ENCODE measurements at places on chromosomes 3 and 15. TPM values are rescaled to one million over a fixed set of nuclear protein-coding genes. Genes with fewer than 3 reads are reported as not detected.
A peak's percentile ranks its signal among the peaks of the same experiment; 100 is the strongest.

- H3K4me3 ChIP-seq, result no peak overlapping the region
- H3K27me3 ChIP-seq, result peaks cover 4% of the 10 kb centered on the region
- no peaks in the 10 kb centered on the region for H3K36me3 ChIP-seq
- H3K27ac ChIP-seq, result no peak overlapping the region
- no peak for ATAC-seq
- H3K4me1 ChIP-seq, result no peaks in the 10 kb centered on the region
Measured at GRCh38 chr3:146396792-146397191, 72.6 kb downstream of the PLSCR2 start.

DNA sequence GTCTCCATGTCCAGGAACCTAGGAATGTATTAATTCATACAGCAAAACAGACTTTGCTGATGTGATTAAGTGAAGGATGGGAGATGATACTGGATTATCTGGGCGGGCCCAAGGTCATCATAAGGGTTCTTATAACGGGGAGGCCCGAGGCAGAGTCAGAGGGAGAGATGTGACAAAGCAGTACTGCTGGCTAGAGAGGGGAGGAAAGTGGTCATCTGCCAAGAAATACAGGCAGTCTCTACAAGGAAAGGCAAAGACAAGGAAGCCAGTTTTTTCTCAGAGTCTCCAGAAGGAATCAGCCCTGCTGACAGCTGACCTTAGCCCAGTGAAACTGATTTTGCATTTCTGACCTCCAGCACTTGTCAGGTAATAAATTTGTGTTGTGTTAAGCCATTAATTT is 66.2 kb upstream of the CORO2B start:
- no peak for ATAC-seq
- H3K4me3 ChIP-seq, result no peak overlapping the region
- no peak overlapping the region for H3K27ac ChIP-seq

GRCh38 chr3:94525043-94525442 is 462.2 kb downstream of the NSUN3 start:
- no peaks in the 10 kb centered on the region for H3K36me3 ChIP-seq
- H3K4me3 ChIP-seq, result no peak overlapping the region
- H3K4me1 ChIP-seq, result no peaks in the 10 kb centered on the region
- no peaks in the 10 kb centered on the region for H3K27me3 ChIP-seq

DNA sequence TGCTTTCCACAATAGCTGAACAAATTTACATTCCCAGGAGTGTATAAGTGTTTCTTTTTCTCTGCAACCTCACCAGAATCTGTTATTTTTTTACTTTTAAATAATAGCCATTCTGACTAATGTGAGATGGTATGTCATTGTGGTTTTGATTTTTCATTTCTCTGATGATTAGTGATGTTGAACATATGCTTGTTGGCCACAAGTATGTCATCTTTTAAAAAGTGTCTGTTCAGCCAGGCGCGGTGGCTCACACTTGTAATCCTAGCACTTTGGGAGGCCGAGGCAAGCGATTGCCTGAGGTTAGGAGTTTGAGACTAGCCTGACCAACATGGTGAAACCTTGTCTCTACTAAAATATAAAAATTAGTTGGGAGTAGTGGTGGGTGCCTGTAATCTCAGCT is 619.3 kb downstream of the SI start:
- no peak overlapping the region for H3K4me3 ChIP-seq
- H3K36me3 ChIP-seq, result no peaks in the 10 kb centered on the region
- H3K27me3 ChIP-seq, result no peaks in the 10 kb centered on the region
- no peaks in the 10 kb centered on the region for H3K4me1 ChIP-seq
- H3K27ac ChIP-seq, result no peak overlapping the region
- no peak for ATAC-seq

- peaks cover 12% of the 10 kb centered on the region for H3K4me1 ChIP-seq
- no peak overlapping the region for H3K27ac ChIP-seq
- no peak overlapping the region for H3K4me3 ChIP-seq
- H3K27me3 ChIP-seq, result no peaks in the 10 kb centered on the region
- no peaks in the 10 kb centered on the region for H3K36me3 ChIP-seq
- no peak for ATAC-seq
Measured at GRCh38 chr15:85777250-85778106, 17.2 kb downstream of the KLHL25 start.

PLCH1 gene
- 0.24 TPM for total RNA-seq

PIGZ gene
- total RNA-seq, result 0.82 TPM

BTLA gene
- 10.4 TPM for total RNA-seq

- H3K4me3 ChIP-seq, result peak overlapping the region; percentile 94
- peaks cover 46% of the 10 kb centered on the region for H3K36me3 ChIP-seq
- H3K4me1 ChIP-seq, result peaks cover 40% of the 10 kb centered on the region
- H3K27me3 ChIP-seq, result no peaks in the 10 kb centered on the region
- no peak for ATAC-seq
Measured at GRCh38 chr3:14179114-14179465, 473 bp downstream of the LSM3 start.

TRIM42 gene
- total RNA-seq, result not detected

- H3K36me3 ChIP-seq, result no peaks in the 10 kb centered on the region
- H3K4me3 ChIP-seq, result no peak overlapping the region
- peaks cover 19% of the 10 kb centered on the region for H3K27me3 ChIP-seq
- ATAC-seq, result no peak
- no peak overlapping the region for H3K27ac ChIP-seq
- no peaks in the 10 kb centered on the region for H3K4me1 ChIP-seq
Measured at GRCh38 chr3:125202197-125202596, 10.4 kb downstream of the SLC12A8 start.

DNA sequence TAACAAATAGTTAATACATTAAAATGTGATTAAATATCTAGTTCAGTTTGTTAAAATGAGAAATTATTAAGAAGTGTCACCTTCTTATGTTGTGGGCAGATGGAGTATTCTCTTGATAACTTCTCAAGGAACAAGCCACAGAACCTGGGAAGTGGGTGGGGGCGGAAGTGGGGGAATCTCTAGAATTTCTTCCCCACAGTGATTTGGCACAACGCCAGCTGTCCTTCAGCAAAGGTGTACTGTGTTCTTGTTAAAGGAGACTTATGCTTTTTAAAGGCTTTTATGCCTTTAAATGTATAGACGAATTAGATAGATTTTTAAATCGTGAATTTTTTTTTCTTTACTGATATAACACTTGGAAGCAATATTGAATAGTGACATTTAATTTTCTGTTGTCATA is 42.4 kb downstream of the SEC22A start:
- no peaks in the 10 kb centered on the region for H3K27me3 ChIP-seq
- H3K27ac ChIP-seq, result no peak overlapping the region
- H3K36me3 ChIP-seq, result peaks cover 80% of the 10 kb centered on the region

CCDC39 gene
- not detected for total RNA-seq

RIOX2 gene
- total RNA-seq, result 61.5 TPM

DNA sequence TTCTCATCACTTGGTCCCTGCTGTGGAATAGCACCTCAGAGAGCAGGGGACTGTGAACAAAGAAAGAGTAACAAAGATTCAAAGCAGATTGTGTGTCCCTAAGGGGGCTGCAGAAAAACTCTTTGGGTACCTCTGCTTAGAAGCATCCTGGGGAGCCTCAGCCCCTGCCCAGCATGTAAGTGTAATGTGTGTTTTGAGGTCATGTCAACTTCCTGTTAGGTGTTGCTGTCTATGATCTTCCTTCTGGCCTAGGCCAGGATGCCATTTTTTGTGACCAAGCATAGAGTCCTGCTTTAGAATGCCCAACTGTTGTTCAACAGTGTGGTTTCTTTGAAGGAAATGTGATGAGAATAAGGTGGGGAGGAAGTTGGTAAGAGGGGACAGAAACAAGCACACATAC is 77.1 kb upstream of the BCL6 start:
- peak; percentile 70 for ATAC-seq
- H3K27ac ChIP-seq, result peak overlapping the region; percentile 57
- H3K27me3 ChIP-seq, result no peaks in the 10 kb centered on the region

Data from activated T-helper 17 cell treated with anti-CD3 and anti-CD28 coated beads, Interleukin-2, amount 50 U/mL, for 72 hours (primary cell).